ENCODE measurements at places on chromosomes 1 and 21.

GRCh38 chr1:116546354-116546977 lies 24.4 kb downstream of the CD58 start:
- DNase-seq, result no peak

- DNase-seq, result no peak
Observed at GRCh38 chr1:240500647-240501046, 111.3 kb downstream of the GREM2 start.

DNA sequence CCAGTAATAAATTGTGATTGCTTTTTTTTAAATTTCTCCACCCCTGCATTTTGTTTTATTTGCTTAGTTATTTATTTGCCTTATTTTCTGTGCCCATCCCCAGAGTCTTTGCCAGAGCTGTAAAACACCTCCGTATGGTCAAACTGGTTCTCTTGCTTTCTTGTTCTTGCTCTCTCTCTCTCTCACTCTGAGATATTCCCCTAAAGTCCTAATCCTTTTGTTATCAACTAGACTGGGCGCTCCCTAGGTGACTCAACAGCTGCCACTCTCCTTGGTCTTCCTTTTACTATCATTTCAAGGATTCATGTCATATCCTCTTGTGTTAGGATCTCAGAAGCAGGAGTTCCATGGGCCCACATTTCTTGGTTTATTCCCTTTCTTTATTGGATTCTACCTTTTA lies 160.0 kb downstream of the PRDM2 start:
- DNase-seq, result no peak

DNA sequence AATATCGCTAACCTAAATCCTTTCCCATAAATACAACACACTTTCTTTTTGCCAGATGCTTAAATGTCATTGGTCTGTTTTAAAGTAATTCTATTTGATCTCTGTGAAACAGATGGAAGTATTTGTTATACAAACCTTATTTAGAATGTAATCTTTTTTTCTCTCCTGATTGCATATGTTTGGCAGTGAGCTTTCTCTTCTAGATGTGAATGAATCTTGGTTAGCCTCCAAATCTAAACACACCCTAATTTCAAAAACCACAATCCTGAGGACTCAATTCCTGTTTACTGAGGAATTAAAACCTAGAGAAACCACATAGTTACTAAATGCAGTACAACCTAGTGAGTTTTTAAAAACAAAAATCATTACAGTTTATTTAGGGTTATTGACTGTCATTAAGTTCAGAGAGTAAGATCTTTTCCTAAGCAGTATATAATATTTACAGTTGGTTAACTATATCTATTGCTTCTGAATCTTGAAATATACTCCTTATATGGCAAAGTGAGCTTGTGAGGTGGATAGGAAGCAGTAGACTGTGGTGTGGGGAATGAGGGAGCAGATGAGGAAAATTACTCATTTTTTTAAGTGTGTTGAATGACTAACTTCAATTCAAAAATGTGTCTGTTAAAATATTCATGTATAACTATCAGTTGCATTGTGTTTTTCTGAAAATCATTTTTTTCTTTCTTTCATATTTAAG lies 218.7 kb downstream of the FMN2 start:
- no peak for DNase-seq

GRCh38 chr1:42765269-42765668 lies 1.6 kb downstream of the P3H1 start:
- DNase-seq, result no peak

DNA sequence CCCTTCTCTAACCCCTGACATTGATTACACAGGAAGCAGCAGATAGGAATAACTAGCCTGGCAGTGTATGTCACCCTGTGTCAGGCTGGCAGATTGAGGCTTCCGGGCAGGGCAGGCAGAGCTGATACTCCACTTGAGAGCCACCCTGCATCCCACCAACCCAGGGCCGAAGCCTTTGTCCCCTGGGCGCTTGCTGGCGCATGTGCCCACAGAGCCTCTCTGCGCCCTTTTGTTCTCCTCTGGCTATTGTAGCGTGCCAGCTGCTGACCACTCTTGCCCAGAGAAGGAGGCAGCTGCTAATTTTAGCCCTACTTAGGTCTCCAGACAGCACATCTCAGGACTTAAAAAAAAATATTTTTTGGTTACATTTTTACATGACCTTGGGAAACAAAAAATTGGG lies 304.9 kb downstream of the HHAT start:
- no peak for DNase-seq

Measured in BE2C (cell line).